NCI-H524 (cell line): ENCODE measurements at places on chromosomes 2 and 18.

DNA sequence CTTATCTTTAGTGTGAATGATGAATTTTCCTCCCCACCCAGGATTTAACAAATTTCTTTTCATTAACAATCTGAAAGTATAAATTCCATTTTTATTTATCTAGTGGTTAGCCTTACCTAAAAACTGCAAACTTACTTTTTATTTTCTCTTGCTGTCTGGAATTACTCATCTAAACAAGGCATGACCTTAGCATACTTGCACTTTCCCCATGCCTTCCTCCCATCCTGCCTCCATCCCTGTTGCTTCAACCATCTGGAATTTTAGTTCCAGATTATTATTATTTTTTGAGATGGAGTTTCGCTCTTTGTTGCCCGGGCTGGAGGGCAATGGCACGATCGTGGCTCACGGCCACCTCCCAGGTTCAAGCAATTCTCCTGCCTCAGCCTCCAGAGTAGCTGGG is 35.6 kb downstream of the GDF7 start:
- DNase-seq: no peak

- no peak for DNase-seq
Observed at GRCh38 chr2:148965623-148966437, 72.7 kb upstream of the LYPD6B start.

DNA sequence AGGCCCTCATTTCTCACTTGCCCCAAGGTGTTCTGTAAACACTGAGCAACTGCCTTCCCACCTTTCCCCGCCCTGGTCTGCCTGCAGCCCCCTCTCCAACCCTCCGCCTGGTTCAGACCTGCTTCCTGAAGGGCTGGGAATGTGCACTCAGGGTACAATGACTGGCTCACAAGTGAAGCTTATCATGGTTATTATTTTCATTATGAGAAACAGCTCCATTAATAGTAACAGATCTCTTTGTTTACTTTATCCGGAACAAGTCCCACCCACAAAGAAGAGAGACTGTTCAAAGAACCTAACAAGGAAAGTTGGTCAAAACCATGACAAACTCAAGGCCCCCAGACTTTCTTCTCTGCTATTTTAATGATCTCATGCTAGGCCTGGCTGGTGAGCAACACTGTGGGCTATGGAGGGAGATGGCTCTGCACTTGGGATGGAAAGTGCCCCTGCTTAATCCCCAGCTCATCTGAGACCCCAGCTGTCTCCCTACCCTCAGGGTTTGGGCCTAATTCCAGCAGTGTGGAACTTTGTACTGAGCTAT is 36.7 kb downstream of the ARHGAP25 start:
- peak; percentile 14 for DNase-seq

- DNase-seq: no peak
Observed at GRCh38 chr2:233064530-233065199, 4.5 kb downstream of the INPP5D start.

DNA sequence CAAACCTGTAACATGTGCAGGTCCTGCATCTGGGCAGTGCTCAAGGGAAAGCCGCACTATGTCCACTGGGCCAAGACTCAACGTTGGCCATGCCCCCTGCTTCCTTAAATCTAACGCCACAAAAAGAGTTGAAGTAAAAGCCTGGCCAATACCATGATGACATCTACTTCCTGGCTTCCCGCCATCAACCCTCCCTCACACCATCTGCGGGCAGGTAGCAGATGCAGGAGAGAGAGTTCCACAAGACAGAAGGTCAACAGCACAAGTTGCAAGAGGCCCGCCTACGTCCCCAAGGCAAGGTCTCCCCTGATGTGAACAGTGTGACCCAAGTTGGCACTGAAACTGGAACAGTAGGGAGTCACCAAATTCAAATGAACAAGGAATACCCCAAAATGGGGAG is 48.4 kb downstream of the ABCG8 start:
- DNase-seq: no peak

- DNase-seq: no peak
Observed at GRCh38 chr2:105868060-105868459, 123.3 kb downstream of the NCK2 start.

DNA sequence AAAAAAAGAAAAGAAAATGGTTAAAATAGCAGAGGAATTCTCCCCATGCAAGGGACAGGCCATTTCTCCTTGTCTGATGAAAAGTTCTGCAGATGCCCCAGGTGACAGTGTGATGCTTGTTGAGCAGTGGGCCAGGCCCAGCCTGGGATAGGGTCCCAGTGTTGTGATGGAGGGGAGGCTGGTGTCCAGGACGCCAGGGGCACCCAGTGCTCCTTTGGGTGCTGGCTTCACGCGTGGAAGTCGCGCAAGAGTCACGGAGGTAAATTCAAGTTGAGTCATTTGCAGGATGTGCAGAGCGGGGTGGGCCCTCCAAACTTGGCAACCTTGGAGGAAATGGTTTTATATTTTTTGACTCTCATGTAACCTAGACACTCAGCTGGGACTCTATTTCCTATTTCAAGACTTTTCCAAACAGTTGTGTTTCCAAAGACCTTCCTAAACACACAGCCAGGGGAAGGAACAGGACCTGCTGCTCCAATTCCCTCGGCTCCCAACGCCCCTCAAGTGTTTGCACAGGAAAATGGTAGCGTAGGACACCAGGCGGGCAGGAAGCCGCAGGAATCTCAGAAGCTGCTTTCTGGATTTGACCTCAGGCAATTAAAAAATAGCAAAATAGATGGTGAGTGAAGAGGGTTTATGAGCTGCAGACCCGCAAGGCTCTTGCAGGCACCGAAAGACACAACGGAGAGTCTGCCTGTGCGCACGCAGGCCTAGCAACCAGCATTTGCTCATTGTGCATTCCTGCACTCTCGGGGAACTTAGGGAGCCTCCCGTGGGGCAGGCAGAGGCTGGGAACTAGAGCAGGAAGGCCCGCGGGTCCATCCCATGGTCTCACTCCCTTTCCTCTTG is 107.1 kb upstream of the ODC1 start:
- DNase-seq: no peak
